Left ventricle myocardium inferior (tissue), 1 donor: ENCODE measurements at places on chromosomes 4 and X. TPM values are rescaled to one million over a fixed set of nuclear protein-coding genes. Genes with fewer than 3 reads are reported as not detected.

Gene TLR10
- not detected for total RNA-seq

GRCh38 chr4:89109841-89110540 lies 1.3 kb upstream of the TIGD2 start:
- DNase-seq, result no peak

DNA sequence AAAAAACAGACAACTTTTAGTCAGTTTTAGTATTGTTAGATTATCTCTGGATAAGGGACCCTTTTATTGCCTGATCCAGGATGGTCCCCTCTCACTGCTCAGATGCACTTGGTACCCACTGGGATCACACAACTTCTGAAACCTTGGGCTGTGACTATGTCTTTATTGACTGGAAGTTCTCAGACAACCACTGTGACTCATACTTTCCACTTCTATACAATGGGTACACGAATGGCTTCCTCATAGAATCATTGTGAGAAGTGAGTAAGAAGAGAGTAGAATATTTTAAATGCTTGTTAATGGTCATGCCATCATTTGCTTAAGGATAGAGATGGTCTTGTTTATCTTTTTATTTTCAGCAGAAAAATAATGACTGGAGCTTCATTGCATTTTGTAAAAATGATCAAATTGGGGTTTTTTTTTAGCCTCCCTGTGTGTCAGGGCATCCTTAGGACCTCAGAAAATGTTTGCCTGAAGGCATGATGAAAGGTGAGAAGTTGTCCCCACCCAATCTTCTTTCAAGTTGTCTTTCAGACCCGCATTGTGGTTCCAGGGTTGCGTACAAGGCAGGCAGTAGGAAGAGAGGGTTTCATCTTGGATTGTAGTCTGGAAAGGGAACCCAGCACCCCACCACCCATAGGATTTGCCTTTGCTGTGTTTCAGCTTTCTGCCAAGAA lies 115.1 kb downstream of the CPEB2 start:
- no peak for DNase-seq

Gene KLHL4
- 0.74 TPM for total RNA-seq

GRCh38 chr4:8192748-8193738 lies 6.0 kb upstream of the SH3TC1 start:
- DNase-seq, result peak; percentile 50

Gene ERAS
- total RNA-seq, result not detected

Gene MAGEA2B
- total RNA-seq, result not detected

GRCh38 chr4:7218686-7219085 lies 26.3 kb downstream of the SORCS2 start:
- no peak for DNase-seq

GRCh38 chrX:97907791-97908190 lies 1024.1 kb downstream of the RPA4 start:
- DNase-seq, result no peak

GRCh38 chr4:61275241-61275640 lies 75.1 kb downstream of the ADGRL3 start:
- no peak for DNase-seq

Gene SYTL4
- total RNA-seq, result 2.1 TPM

- no peak for DNase-seq
Observed at GRCh38 chr4:41339812-41340809, 83.4 kb downstream of the UCHL1 start.

Gene FAM53A
- total RNA-seq, result 0.71 TPM
